ENCODE measurements at places on chromosomes 12 and 14.

GRCh38 chr12:701896-702539 lies 38.8 kb upstream of the NINJ2 start:
- DNase-seq = no peak

DNA sequence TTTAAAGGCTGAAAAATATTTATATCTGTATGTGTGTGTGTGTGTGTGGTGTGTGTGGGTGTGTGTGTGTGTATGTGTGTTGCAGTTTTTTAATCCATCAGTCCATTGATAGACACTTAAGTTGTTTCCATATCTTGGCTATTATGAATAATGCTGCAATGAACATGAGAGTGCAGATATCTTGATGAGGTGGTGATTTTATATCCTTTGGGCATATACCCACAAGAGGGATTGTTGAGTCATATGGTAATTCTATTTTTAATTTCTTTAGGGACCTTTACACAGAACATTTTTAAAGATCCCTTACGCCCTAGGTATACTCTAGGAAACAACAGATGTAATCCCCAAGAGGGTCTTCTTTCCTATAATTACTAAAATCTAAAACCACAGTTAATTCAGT lies 154.5 kb upstream of the CLEC14A start:
- no peak for DNase-seq

DNA sequence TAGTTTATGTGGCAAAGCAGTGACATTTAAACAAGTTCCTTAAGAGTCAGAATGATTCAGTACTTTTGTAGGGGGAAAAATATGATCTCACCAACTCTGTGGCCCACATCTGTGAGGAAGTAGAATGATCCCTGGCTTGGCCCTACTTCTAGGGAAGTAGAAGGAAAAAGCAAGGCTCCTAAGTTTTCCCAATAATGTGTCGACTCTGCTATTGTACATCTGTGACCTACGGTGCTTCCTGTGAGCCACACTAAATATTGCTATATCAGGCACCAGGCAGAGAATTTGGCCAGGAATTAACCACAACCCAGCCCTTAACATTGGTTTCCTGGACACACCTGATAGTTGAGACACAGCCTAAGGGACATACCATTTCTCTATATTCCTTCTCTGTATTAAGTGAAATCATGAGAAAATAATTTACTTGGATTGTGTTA lies 9.3 kb upstream of the NID2 start:
- no peak for DNase-seq

DNA sequence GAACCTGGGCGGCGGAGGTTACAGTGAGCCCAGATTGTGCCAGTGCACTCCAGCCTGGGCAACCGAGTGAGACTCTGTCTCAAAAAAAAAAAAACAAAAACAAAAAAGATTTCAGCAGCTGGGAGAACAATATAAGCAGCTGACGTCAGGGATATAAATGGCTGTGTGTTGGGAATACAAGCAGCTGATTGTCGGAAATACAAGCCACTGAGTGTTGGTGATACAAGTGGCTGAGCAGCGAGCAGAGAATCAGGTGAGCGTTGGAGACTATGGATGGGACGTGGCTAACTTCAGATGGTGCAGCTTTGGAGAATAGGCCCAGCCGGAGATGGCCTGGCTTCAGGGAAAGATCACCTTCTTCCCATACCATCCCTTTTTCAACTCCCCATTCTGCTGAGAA lies 32.0 kb downstream of the PSEN1 start:
- no peak for DNase-seq

DNA sequence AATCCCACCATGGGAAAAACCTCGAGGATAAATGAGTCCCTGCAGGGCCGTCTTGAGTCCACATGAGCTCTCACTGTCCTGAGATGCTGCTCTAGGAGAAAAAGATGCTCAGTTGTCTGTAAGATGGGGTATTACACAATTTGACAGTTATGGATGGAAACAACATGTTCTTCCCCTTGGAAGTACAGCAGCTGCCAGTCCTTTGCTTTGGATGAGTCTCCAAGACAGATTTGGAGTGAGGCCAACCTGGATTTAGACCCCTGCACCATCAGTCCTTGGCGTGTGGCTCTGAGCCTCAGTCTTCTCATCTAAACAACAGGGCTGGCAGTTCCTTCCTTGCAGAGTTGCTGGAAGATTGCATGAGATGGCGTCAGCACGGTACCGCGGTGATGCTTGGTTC lies 309.1 kb upstream of the FKBP4 start:
- no peak for DNase-seq

DNA sequence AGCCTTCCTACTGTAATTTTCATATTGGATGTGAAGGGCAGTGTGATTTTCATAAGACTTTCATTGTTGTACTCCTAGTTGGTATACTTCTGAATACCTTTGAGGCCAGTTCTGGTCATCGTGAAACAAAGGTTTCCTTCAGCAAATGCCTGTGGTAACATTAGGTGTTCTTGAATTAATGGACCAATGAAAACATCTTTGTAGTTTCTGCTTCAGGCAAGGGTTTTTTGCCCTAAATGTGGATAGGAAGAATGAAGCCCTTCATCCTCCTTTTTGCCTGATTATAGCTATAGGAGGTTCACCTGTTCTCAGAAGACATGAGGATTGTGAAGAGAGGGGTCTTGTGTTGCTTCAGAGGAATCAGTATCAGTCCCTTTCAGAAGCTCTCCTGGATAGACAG lies 60.7 kb downstream of the PTPN11 start:
- DNase-seq = no peak

GRCh38 chr12:94560431-94561221 lies 89.7 kb downstream of the TMCC3 start:
- DNase-seq = no peak

- no peak for DNase-seq
These were observed 30.9 kb upstream of the TDRD9 start for GRCh38 chr14:103897075-103897947.

DNA sequence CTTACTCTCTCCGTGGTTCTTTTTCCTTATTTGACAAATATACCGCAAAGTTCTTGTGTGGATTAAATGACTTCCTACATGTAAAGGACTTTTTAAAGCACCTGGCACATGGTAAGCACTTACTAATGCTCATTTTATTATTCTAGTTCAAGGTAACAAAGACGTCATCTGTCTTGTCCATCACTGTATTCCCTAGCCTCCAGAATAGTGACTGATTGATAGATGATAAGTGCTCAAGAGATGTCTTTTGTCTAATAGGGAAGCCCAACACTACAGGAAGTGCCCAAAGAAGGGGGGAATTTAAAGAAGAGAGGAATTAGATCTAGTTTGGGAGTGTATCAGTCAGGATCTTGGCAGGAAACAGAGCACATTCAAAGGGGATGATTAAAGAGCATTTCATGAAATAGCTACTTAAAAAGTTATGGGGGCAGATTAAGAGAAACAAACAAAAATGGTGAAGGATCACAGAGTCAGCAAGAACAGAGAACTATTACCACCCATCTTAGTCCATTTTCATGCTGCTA lies 151.9 kb downstream of the GXYLT1 start:
- no peak for DNase-seq

DNA sequence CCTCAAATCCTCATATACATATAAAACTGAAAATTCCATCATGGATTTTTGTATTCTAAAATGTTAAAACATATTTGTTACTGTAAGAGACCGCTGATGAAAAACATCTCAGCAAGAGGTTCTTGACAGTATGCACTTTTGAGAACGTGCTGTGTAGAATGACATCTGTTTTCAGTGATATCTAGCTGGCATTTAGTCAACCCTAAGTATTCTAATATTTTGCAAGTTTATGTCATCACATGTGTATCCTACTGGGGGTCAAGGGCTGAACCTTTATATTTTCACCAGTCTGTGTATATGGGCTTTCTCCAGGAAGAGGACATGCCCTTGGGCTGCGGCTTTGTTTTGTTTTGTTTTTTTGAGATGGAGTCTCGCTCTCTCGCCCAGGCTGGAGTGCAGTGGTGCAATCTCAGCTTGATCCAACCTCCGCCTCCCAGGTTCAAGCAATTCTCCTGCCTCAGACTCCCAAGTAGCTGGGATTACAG lies 22.0 kb upstream of the YARS2 start:
- DNase-seq = no peak

- no peak for DNase-seq
These were observed 94.2 kb downstream of the BORCS5 start for GRCh38 chr12:12451098-12451497.

DNA sequence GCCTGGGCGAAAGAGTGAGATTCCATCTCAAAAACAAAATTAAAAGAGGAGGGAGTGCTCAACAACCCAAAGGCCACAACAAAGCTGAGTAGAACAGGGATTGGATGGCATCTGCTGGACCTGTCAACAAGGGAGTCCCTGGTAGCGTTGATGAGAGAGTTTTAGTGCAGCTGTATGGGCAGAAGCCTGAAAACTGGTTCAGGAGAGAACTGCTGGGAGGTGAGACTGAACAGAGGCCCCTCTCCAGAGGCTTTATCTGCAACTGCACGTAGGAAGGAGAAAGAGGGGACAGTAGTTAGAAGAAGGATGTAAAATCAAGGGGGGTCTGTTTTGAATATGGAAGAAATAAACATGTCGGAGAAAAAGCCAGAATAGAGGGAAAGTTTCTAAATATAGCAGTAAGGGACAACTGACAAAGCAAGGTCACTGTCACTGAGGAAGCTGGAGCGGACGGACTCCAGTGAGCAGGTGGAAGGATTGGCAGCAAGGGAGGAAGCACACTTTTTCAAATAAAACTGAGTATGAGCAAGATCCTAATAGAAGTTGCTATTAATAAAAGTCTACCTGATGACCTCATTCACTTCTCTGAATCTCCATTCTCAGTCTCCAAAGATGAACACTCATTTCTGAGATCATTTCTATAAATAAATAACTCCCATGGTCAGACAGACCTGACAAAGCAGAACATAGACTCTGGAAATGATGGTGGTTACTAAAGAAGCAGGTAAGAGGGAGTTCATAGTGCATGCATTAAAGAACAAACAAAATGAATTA lies 11.8 kb upstream of the ATF1 start:
- no peak for DNase-seq

- DNase-seq = no peak
These were observed 208.3 kb upstream of the HMGA2 start for GRCh38 chr12:65616022-65616421.

DNA sequence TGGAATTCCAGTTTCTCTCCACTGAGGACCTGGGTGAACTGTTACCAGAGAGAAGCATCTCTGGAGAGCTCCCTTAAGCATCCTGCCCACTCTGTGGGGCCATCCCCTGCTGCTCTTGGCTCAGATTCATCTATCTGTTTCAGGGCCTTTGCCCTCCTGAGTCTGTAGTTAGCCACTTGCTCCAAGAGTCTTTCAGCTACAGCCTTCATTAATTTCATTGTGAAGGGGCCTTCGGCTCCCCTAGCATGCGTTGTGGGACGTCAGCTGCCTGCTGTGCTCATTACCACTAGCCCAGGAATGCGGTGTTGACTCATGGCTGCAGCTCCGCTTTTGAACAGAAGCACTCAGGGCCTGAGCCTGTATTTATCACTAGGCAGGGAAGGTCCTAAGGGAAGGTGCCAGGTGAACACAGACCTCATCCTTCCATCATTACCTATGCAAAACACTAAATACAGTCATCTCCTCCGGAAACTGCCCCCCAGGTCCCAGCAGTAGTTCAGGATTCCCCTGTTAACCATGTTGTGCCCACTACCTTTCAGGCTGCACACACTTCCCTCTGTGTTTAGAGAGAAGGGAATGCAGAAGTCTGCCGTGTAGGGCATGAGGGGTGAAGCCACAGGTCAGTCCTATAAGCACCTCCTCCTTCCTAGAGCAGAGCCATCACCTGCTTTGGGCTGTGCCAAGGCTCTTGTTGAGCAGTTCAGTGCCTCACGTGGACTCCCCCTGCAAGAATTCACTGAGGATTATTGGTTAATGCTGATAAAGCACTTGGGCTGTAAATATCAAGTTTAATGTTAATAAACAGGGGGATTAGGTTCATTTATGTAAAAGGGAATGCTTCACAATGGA lies 191.4 kb downstream of the CACNA1C start:
- no peak for DNase-seq

- DNase-seq = peak; percentile 8
These were observed 79.5 kb downstream of the ARMH4 start for GRCh38 chr14:58072288-58073071.

GRCh38 chr14:94593376-94593748 lies 12.1 kb downstream of the SERPINA5 start:
- DNase-seq = no peak

- DNase-seq = no peak
These were observed 18.3 kb downstream of the SLC17A8 start for GRCh38 chr12:100375038-100375735.

- DNase-seq = no peak
These were observed 178.6 kb downstream of the SNAPC1 start for GRCh38 chr14:61940666-61941420.

DNA sequence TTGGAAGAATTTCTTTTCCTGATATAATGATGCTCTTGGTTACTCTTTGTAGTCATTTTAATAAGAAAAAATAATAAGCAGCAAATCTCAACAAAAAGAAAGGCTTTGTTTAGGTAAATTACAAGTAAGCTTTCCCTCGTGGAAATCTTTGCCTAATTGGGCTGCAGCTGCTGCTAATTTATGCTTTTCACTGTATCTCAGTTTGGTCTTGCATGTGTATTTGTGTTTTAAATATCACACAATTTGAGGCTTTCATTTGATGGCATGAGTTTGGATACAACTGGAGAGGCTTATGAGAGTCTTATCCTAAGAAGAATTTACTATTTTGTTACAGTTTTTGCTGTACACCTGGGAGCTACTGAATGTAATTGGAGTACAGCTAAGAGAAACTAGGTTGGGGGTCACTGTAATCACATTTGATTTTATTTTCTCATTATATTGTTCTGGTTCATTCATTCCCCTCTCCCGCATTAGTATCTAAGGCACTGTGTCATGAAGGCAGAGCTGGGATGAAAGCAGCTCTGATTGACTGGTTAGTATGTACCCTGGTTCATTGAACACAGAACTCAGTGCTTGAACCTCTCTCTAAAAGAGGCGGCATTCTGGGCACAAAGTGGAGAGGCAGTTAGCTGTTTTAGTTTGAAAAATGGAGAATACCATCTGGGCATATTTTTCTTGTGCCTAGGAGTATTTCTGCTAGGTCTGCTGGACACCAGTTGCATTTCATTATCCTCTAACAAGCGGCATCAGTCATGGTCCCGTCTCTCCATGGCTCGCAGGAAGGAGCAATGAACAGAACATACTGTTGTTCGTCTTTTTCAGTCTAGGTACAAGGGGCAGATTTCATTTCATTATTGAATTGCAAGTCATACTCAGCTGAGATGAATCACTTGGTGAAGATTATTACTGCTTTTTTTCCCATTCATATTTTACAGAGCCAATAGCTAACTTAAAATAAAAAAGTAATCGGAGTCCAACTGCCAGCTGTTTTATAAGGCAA lies 118.0 kb upstream of the TMEM260 start:
- DNase-seq = no peak

DNA sequence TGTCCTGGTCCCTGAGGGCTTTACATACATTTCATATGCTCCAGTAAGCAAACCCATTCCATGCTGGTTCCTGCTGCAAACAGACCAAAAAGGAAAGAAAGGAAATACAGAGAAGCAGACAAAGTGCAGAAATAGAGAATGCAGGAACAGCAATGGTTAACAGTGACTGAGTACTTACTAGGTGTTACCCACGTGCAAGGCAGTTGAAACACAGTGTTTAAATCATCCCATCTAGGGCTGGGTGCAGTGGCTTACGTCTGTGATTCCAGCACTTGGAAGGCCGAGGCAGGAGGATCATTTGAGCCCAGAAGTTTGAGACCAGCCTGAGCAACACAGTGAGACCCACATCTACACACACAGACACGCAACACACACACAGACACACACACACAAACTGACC lies 21.2 kb upstream of the NINJ2 start:
- no peak for DNase-seq

Measured in stimulated activated CD4-positive, alpha-beta T cell treated with anti-CD3 and anti-CD28 coated beads, Interleukin-4, amount 100 ng/mL, for 48 hours (primary cell).